ENCODE measurements at places on chromosomes 12 and 14.

- DNase-seq = peak; percentile 47
Observed at GRCh38 chr12:54853933-54854538, at the start of gene MUCL1. Gene MUCL1, plus strand, starts transcription at chr12:54854516. Its CDS starts 67 bp downstream, at chr12:54854583.

- DNase-seq = no peak
Observed at GRCh38 chr12:14824012-14824634, 10.1 kb upstream of the SMCO3 start.

DNA sequence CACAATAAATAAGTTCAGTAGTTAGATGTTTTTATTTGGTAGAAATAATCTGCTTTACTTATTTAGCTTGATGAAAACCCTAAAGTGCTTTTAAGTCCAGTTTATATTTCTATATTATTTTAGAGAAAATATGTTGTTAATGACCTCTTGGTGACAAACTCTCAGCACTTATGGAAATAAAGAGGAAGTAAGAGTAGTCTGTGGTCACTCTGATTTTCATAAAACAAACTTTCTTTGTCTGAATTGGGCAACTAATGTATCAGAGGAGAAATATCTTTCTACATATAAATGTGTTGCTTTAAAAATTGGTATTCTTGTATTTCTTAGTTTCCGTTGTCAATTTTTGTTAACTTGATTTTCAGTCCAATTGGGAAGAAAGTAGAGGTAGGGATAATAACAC lies 878.9 kb upstream of the SEL1L start:
- no peak for DNase-seq

DNA sequence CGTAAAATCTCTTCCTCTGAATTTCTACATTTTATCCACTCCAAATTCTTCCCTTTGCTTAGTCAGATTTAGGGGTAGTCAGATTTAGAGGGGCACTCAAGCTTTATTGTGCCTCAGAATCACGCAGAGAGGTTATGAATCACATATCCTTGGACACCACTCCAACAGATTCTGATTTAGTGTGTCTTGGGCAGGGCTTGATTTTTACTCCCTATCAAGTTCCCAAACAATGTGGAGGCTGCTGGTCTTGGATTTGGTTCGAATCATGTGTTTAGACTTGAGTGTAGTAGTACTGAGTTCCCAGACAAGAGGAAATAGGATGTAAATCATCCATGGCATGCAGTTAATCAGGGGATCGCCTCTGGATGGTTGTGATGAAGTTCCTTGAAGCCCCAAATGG lies 298.1 kb upstream of the CLEC14A start:
- no peak for DNase-seq

DNA sequence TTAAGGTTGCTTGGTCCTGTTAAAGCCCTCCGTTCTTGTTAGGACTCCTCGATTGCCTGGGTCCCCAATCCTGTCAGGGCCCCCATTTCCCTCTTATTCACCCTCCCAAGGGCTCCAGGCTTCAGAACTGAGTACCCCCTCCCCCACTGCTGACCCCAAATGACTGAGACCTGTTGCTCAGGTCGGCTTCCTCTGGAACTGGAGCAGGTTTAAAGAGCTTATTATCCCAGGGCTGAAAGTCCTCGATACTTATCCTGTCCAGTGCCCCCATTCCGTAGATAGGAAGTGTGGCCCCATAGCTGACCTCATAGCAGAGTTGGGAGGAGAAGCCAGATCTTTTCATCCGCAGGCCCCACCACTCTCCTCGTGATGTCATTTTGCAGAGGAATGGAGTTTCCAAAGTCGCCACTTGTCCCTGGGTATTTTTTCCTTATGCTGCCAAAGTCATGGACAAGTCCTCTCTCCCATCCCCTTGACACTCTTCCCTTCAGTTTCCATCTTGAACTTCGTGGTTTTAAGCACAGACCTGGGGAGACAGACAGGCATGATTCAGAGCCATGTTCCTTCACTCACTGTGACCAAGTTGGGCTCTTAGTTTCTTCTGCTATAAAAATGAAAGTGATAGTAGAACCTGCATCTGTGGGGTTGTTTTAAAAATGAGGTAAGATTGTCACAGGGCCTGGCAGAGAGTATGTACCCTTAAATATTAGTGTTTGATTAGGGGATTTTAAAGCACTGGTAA lies 1.2 kb downstream of the USP30 start:
- no peak for DNase-seq

- no peak for DNase-seq
Observed at GRCh38 chr12:46629331-46630229, 196.2 kb downstream of the SLC38A4 start.

DNA sequence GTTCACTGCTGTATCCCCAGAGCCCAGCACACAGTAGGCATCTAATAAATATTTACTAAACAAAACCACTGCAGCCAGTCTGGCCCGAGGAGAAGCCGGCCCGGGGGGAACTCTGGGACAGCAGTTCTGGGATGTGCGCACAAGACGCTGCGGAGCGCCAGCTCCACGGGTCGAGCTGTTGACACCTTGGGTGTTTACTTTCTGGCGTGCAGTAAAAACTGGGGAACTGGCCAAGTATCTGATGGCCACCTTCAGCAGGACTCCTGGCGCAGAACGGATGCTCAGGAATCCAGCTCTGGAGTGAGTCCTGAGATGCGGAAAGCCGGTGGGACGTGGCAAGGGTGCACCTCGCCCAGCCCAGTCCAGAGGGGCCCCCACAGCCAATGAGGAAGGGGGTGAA lies 65.6 kb downstream of the NCOR2 start:
- DNase-seq = no peak

DNA sequence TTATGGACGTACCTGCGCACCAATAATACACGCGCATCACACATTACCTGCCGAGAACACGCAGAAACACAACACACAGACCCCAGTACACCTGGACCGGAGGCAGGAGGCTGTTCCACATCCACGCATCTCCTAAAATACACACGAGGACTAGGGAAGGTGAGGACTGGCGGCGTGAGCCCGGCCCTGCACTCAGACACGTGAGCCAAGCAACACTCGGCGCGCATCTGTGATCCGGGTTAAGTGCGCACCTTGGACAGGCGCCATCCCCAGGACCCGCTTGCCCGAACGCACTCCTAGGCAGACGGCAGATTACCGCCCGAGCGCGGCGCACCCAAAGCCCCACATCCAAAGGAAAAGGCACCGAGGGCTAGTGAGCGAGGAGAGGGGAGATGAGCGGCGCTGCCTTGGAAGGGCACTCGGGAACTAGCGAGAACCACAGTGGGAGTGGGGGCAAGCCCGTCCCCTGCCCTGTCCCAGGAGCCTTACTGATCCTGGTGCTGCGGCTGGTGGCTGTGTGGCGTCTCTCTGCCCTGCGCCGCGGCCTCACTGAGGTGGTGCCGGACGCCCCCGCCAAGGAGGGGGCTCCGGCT lies 417 bp downstream of the GLS2 start:
- no peak for DNase-seq

GRCh38 chr14:55265197-55265596 lies 6.0 kb upstream of the FBXO34 start:
- DNase-seq = no peak

DNA sequence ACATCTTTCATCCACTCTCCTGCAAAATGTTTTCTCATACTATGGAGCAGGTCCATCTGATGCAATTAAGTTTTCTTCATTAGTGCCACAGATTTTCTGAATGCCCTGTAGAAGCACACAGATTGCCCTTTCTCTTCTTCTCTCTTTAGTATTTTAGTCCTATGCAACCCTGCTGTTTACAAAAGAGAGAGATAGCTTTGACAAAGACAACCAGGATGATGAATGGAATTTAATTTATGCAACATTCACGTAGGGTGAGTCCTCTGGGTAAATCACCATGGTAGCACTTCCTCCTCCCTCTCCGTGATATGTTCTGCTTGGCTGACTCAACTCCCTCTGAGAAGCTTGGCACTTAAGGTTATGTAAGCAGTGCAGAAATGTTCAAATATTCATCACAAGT lies 400.9 kb upstream of the PDE3A start:
- DNase-seq = no peak

DNA sequence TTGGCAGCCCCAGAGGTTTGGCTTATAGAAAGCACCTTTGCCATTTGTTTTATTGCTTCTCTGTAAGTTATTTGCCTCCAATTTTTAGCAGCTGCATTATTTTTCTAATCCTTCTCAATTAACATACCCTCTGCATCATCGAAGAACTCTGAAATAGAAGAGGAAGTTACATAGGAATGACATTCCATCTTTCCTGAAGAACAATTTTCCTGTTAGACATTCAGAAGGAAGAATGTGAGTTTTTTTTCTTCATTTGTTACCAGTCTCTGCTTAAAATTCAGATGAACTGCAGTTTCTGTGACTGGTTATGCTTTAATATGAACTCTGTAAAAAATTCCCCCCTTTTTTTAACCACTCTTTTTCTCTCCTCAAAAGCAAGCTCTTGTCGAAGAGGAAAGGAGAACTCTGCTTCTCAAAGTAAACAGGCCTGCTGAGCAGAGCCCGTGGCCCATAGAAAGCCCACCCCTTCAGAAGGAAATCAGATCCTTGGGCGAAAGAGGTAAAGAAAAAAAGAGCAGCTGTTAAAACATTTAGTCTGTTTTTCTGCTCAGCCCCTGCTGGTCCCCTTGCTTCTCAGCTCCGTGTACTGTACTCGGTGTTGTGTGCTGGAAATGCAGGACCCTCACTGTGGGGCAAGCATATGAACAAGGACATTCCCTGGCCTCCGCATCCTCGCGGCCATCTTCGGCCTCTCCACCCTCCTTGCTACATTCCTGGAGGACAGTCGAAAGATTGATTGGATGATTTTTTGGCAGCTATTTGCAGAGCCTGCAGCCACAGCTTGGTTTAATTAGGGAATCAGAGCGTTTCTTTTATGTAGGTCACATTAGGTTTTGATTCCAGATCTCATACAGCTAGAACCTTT lies 164.4 kb upstream of the LRIG3 start:
- DNase-seq = no peak

DNA sequence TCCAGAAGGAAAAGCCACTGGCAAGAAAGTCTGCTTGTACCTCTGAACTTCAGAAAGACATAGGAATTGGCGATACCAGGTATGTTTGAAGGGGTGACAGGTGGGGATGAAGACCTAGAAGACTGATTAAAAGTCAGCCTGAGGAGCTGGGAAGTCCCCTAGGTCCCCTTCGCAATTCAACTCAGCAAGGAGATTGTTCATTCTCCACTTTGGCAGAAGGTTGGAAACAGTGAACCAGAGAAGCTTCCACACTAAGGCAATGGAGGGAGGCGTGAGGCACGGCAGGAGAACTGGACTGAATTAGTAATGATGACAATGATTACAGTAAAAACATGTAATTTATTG lies 240.3 kb upstream of the TMPO start:
- DNase-seq = no peak

DNA sequence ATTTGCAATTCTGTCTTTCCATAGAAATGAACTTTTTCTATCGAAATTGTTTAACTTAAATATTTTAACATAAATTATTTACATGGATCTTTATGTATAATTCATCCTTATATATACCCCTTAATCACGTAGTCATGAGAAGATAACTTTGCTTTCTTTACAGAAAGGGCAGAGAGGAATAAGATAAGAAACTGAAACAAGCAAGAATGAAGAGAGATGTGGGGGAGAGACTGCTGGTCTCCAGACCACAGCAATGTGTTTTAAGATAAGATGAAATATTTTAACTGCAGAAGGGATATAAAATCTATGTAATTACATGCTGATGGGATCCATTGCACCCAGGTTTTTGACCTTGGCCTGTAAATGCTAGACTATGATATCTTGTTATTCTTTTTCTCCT lies 34.7 kb upstream of the DNM1L start:
- no peak for DNase-seq

DNA sequence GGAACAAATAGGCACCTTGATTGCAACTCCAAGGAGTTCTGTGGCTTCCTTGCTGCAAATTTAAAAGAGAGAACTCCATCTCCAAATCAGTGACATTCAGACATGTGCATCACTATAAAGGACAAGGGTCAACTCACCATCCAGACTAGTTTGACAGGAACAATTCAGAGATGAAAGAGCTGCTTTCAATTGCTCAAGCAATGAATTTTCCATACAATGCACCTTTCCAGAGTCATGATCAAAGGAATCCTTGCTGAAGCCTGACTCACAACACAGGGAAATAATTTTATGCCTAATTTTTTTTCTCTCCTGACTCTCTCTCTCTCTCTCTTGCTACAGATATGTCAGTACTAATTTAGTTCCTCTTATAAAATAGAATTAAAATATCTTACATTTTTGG lies 380.5 kb upstream of the GARIN6 start:
- no peak for DNase-seq

DNA sequence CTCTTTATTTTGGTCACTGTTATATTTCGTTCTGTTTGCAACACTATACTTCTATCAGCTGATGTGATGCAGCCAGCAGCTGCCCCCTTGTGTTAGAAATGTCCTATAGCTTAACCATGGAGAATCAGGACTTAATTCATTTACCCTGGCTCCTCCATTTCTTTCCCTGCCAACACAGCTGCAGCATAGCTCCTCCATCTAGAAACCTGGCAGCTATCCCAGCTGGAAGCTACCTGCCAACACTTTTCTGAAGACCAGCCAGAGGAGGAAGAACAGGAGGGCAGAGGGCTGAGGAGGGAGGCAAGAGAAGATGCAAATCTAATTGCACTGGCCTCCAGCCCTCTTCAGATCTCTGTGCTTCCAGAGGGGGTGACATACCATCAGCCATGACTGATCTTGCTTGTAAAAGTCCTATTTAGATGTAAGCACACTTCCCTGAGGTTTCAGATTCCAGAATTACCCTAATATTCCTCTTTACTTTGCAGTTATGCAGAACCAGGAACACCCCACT lies 156.8 kb upstream of the TMEM260 start:
- no peak for DNase-seq

- DNase-seq = no peak
Observed at GRCh38 chr12:111010916-111011657, 90.7 kb upstream of the MYL2 start.

DNA sequence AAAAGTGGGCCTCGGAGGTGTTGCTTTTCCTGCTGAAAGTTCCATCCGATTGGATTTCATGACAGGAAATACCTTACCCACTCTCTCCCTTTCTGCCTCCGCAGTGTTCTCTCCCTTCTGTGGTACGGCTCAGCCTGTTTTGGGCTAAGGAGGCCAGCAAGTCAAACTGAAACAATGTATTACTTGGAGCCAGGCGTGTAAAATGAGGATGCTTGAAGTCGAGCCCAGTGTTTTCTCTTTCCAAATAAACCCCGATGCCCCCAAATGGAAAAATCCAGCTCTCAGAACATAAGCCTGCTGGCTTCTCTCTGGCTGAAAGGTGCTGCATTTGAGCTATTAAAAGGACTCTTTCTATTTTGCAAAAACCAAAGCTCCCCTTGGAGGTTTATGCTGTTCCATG lies 124.7 kb downstream of the ZNF664 start:
- DNase-seq = no peak
